ENCODE measurements at places on chromosomes 6 and 20.

DNA sequence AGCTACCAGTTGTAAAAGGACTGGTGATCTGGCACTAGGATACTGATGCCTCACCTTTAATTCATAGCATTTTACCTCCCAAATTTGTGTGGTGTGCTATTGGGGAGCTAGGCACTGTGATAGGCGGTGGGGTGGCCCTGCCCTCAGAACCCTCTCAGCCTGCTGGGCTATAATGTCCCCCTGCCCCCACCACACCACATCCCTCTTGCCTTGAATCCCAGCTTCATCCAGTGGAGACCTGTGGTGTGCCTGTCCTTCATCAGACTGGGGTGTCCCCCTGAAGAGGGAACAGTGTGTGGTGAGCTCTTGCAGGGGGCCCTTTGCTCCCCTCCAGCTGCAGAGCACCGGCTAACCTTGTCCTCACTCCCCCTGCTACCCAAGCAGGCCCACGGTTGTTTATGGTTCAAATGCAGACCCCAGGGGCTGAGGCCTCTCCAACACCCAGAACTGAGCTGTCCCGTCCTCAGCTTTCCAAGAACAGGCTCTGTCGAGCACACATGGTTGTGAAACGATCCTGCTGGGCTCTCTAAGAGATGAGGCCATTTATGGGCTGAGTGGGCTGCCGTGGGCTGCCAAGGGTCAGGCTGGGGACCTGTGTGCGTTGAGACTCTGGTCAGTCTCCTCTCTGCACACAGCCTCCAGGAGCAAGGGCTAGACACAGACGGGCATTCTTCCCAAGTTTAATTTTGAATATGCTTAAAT lies 26.9 kb upstream of the VEGFA start:
- no peak for DNase-seq

DNA sequence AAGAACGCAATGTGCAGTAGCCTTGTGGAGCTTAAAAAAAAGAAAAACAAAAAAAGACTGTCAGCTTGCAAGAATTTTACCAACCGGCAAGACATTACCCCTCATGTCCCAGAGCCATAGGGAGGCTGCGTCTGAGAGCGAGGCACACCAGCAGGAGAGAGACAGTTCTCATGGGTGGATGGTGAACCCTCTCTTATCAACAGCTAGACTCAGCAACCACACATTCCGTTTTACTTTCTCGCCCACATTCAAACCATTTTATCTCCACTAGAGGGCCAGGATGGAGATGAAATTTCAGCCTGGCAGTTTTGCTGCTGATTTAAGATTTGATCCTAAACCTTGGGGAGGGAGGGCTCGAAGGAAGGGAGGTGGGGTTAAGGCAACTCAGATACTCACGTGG lies 247.0 kb downstream of the ATXN1 start:
- DNase-seq = peak; percentile 45

DNA sequence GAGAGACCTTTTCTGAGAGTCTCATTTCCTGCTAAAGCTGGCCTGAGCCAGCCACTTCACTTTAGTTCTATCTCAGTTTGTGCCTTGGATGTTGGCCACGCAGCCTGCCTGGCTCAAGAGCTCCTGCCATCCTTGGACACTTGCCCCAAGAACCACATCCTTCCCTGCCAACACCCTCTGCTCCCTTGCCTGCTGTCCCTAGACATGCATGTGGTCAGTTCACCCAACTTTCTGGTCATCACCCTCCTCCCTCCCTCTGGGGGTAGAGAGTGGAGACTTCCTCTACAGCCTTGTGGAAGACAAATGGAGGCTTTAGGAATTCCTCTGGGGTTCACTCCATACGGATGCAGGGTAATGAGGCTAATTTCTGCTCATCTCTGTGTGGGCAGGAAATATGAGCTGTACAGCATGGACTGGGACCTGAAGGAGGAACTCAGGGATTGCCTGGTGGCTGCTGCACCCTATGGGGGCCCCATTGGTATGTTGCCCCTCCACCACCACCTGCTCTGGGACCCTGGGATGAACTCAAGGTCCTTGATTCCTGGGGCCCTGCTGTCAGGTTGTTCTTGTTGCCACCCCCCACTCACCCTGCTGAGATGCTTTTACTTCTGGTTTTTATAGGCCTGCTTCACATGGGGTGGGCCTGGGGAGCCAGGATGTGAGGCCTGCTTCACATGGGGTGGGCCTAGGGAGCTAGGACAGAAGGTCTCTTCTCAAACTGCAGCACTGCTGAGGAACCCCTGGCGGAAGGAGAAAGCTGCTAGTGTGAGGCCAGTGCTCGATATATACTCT lies 13.8 kb upstream of the PTPRA start:
- DNase-seq = no peak

GRCh38 chr20:43870484-43870883 lies 44.2 kb upstream of the TOX2 start:
- DNase-seq = no peak

DNA sequence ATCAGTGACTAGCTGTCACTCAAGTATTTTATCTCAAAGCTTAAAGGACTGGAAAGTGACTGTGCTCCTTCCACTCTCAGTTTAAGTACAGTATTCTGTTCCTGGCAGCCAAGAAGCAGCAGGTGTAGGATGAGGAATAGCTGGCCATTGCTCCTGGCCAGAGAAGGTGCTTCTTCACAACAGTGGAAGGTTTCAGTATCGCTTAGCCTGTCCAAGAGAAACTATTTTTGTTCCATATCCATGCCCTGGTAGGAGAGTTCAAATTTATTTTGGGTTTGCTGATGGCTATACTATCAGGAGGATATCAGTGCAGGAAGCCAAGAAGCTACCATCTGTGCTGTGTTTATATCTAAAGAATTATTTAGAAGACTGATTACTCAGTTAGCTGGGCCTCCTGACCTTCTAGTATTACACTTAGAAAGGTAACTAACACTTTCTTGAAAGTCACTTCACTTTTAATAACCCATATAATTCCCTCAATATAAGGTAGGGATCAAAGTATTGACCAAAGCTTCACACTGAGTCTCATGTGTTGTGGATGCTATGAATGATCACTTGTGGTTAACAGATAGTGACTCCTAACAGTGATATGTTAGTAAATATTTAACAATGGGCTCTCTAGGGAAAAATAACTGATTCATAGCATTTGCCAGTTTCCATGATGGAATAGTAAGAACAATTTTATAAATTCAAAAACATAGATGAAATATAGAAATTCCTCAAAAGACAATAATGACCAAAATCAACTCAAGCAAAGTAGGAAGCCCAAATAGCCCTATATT lies 99.9 kb downstream of the AIG1 start:
- DNase-seq = no peak

DNA sequence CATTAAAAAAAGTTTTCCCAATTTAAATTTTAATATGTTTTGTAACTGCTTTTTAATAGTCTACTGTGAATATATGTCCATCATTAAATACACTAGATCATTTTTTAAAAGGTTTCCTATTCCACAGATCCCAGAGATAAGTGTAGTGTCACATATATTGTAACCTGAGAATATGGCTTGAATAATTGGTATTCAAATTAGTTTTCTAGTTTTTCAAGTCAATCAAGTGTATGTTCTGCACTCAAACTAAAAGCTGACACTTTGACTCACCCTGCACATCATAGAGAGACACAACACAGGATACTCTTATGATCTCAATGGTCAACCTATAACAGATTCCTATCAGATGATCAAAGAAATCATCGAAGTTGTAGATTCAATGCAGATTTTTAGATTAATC lies 49.1 kb downstream of the ZHX3 start:
- no peak for DNase-seq

GRCh38 chr6:16132909-16133308 lies 4.0 kb downstream of the MYLIP start:
- no peak for DNase-seq

GRCh38 chr6:159572439-159573110 lies 120.5 kb downstream of the SOD2 start:
- no peak for DNase-seq

DNA sequence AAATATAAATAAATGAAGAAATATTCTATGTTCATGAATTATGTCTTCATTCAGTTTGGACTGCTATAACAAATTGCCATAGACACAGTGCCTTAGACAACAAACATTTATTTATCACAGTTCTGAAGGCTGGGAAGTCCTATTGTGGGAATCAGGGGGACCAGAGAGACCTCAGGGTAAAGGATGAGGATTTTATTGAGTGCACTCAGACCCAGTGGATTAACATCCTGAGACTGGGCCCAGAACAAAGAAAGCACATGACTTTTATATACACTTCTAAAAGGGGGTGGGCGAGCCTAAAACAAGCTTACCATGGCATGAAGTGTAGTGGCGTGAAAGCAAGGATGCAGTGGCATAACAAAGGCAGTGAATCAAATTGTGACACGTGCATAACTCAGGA lies 26.9 kb upstream of the CBLN4 start:
- DNase-seq = no peak

DNA sequence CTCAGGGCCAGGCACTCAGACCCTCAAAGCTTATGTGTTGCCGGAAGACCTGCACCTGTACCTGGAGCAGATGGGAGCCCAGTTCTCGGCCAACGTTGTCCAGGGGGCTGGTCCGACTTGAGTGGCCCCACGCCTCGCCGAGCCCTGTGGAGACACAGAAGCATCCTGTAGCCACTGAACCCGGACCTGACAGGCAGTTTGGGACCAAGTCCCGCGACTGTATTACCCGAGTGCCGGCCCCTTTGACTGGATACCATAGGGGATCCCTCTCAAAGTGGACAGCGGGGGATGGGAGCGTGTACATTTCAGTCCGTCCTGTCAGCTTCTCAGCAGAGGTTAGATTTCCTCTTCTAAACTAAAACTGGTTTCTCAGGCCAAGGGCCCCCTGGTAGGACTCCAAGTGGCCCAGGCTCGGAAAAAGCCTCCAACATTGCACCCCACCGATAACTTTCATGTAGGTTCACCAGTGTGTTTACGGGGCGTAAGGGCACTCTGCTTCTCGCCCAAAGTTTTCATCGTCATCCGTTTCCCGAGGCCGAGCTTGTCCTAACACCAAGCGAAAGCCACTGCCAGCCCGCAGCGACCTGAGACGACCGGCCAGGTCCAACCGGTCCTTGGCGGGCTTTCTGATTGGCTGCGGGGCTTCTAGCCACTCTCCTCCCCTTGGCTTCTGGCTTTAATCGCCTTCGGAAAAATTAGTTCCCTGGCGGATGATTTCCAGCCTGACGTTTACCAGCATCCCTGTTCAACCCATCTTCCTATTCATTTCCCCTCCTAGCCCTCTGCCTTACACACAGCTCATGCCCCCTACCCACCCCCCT lies 10.8 kb downstream of the SIM1 start:
- DNase-seq = no peak

GRCh38 chr6:130679684-130680083 lies 147.5 kb upstream of the SMLR1 start:
- no peak for DNase-seq

GRCh38 chr6:145546265-145546664 lies 189.1 kb downstream of the EPM2A start:
- no peak for DNase-seq

DNA sequence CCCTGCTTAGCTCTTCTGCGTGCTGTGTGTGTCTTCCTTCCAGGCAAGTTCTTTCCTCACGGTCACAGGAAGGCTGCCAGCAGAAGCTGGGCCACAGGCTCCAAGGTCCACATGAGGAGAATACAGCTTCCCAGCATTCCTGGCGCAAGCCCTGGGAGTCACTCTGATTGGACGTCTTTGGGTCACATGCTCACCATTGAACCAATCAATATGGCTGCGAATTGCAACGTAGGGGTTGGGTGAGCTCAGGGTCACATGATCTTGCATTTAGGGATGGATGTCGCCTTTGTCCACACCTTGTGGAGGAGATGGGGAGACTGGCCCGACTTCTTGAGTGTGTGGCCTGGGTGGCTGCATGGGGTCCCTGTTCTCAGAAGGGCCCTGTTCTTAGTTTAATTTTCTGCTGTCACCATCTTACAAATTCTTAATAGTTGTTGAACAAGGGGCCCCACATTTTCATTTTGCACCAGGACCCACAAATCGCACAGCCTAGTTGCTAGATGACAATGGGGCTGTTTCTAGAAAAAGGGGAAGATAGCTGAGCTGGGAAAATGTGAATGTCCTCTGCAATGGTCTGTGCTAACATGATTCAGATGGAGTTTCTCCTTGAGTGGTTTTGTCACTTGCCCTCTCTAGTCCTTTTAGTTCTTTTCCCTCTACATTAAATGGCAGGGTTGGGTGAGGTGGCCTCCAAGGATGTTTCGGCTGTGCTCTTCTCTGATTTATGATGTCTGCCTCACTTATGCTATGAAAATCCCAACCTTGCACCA lies 149.6 kb downstream of the CDH26 start:
- no peak for DNase-seq

DNA sequence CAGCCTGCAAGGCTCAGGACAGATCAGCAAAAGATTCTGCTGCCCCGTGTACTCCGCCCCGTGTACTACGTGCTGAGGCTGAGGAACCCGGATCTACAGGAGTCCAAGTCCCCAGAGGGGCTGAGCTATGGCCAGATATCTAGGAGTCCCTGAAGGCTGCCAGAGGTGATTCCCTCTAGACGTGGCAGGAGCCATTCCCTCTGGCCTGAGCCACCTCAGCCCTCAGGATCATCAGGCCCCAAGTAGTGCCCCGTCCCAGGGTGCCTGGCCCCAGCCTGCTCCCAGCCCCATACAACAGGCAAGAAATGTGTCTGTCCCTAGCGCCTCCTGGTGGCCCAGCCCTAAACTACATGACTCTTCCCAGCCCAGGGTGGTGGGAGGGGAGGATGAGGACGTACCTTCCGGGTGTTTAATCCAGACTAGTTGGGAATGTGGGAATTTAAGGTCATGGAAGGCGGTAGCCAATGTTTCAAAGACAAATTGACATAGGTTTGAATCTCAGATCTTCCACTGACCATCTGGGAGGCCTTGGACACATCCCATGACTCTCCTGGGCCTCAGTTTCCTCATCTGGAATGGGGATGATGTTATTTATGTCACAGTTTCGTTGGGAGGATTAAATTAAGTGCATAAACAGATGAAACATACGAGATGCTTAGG lies 49.4 kb upstream of the PTPN1 start:
- DNase-seq = no peak

DNA sequence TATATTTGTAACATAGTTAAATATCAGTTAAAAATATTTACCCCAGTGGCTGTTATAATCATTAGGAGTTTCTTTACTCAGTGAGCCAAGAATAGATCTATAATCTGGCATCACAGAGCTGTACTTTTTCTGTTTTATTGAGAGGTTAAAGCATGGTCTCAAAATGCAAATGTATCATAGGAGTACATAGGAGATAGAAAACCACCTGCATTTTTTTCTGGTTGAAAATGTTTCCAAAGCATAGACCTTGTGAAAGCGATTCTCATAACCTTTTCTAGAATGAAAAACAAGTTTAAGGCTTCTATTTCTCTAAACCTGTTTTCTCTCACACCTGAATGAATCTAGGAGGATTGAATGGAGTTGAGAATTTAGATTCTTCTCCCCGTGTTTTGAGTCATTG lies 14.4 kb downstream of the KCNQ5 start:
- no peak for DNase-seq

DNA sequence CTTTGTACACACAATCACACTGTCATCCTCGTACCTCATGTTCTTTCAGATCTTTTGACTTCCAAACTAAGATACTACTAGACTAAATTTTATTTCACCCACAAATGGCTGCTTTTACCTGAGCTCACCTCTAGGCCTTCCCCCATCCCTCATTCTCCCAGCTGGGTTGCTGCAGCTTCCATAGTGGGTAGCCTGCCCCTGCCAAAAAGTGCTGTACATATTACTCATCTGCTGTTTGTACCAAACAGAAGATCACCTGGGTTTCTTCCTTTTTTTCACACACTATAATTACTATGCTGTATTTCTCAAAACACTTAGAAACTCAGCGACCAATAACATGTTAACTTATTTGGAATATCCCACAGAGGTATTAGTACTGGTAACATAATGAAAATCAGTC lies 267.6 kb upstream of the PRDM1 start:
- no peak for DNase-seq

- DNase-seq = no peak
Measured at GRCh38 chr6:155419161-155419560, 36.5 kb downstream of the NOX3 start.

- DNase-seq = no peak
Measured at GRCh38 chr6:11847515-11848345, 69.1 kb upstream of the ADTRP start.

Measured in astrocyte of the cerebellum (primary cell).